Omental fat pad (tissue), 4 donors: ENCODE measurements at places on chromosomes 6 and 20. TPM values are rescaled to one million over a fixed set of nuclear protein-coding genes. Genes with fewer than 3 reads are reported as not detected.

Gene DDO
- total RNA-seq, result 2.4 TPM

Gene PPP1R14C
- total RNA-seq, result 0.31 TPM

Gene IDH3B
- 122 TPM for total RNA-seq

Gene PRICKLE4
- total RNA-seq, result 8.2 TPM

Gene ACAT2
- 15.1 TPM for total RNA-seq

DNA sequence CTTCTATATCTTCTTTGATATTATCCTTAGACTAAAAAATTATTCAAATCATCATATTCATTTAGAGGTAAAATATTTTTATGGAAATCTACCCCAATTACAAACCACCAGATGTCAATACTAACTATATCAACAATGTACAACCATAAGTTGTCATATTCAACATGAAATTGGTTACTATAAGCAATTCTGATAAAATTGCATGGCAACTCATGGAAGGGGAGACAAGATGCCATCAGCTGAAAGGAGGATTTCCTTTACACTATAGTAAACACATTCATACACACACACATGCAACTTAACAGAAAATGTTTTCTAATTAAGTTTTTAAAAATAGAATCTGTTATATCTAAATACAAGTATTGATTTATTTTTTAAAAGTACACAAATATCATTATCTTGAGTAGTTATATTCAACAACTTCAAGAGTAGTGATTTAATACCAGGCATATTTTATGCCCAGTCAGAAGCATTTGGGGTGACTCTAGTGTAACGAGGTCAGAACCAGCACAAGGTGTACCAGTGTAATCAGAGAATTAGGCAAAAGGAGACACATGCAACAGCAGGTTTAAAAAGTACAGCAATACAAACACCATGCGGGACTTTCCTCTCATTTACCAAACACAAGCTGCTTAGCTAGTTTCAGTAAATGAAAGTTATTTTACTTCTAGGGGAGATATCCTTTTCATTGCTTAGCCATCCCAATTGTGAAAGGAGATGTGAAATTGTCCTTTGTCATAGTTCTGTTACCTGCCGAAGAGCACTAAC is 1.0 kb downstream of the FILIP1 start:
- DNase-seq, result no peak

DNA sequence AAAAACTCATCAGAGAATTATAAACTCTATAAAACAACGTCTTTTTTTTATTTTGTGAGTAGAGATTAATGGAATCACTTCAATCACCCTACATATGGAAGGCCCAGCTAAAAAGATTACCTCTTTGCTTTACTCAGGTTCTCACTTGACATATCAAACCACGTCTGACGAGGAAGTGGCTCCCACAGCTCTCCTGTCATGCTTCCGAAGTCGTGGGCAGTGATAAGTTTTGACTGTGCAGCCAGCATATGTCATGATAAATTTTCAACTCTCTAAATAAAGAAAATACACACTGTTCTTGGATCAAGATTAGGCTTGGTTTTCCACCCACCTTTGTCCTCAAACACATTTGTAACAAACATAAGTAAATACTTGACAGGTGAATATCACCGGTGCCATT is 279.5 kb upstream of the RNF217 start:
- DNase-seq, result no peak

DNA sequence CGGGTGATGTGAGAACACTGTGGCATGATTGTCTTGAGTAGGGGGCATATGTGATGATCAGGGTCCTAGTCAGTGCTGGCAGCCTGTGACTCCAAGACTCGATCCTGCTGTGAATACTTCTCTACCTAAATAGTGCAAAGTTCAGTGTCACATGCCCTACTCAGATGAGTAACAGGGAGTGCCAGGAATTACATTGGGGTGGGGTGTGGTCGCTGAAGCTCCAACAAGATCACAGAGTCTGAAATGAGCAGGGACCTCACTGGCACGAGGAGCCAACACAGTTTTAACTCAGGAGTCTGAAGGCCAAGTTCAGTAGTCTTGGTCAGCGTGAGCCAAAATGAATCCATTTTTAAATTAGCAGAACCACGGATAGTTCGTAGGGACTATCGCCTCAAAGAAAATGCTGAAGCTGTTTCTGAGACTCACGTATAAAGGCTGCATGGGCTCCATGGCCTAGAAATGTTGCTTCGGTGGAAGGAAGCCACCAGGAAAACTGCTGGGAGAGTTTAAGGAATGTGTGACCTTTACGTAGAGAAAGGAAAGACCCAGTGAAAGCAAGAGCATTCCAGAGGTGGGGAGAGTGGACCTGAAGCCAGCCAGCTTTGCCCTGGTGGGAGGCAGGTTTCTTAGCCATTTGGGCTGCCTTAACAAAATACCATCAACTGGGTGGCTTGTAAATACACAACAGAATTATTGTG is 72.2 kb downstream of the RPP40 start:
- DNase-seq, result no peak

DNA sequence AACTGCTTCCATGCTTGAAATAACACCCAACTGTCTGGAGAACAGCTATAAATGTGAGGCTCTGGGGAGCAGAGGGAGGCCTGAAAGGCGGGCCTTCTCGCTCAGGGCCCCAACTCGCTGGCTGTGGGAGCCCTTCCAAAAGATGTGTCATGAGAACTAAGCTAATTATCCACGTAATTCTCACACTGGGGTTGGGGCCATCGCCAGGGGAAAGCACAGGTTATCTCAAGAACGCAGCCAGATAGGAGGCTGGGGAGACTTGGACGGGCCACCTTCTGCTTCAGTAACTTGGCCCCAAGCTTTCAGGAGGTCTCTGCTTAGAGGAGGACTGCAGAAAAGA is 1.6 kb downstream of the PXDC1 start:
- no peak for DNase-seq
